ENCODE measurements at places on chromosomes 4 and X.

GRCh38 chr4:947491-947971 is 15.3 kb downstream of the TMEM175 start:
- no peak for DNase-seq

GRCh38 chrX:66008328-66008970 is 31.4 kb downstream of the VSIG4 start:
- no peak for DNase-seq

DNA sequence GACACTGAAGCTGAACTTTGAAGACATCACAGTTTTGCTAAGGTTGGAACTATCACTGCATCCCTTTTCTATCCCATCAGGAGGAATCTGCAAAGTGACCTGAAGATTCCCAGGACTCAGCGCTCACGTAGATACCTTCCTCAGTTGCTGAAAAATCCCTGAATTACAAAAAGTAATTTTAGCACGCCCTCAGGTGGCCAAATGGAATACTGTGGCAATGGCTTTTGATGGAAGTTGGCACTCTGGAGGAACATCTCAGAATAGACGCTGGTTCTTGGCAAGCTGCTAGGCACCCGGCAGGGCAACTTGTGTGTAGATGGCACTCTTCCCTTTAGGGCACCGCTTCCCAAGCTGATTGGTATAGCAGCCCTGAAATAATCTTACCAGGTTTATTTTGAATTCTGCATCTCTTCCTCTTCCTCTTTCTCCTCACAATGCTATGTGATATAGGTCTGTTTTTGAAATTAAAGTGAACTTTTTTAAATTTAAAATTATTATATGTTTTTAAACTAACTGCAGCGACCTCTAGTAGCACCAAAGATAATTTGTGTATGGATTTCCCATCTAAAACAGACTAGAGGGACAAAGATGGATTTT is 16.3 kb upstream of the ESX1 start:
- DNase-seq, result no peak

DNA sequence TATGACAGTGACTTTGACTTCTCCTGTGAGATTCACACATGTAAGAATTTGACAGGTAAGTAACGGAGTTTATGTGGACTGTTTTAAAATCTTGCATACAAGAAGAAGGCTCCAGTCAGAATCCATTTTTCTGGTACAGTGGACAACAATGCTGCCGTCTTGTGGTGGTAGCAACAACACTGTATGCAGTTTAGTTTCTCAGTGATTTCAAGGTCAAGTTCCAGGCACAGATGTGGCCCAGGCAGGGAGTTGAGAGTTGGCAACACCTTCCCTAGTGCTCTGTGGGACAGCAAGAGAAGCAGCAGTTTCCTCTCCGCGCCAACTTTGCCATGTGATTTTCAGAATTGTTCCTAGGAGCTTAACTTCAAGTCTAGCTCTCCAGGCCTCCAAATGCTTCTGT is 56.0 kb upstream of the STPG2 start:
- no peak for DNase-seq

DNA sequence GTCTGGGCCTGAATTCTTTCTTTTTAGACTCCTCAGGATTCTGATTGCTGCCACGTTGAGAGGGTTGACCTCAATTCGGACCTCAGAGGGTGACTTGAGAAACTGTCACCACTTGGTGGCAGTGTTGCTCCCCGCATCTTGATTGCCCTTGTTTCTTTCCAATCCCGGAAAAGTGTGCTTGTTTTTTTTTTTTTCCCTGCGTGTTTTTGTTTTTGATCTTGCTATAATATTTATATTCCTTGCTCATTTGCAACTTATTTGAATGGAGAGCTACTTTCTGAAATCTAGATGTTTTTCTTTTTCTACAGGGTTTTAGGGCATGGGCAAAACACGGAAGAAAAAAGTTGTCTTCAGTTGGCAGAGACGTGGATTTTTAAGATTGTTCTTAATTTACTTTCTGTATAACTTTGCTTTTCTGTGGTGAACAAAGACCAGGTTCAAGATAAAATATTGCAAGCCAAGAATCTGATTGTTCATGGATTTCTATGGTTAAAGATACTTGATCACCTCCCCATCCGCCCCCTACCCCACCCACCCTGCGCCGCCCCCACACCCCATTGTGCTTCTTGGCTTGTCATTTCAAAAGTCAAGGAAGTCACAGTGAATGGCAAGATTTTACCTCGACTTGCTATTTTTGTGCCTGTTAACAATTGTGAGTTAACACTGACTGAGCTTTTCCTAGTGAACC is 102.0 kb downstream of the PTTG2 start:
- peak; percentile 7 for DNase-seq

Measured in NCI-H187 treated with DMSO at 0.1 percent for 48 hours (cell line).